ENCODE measurements at places on chromosomes 6 and 20. TPM values are rescaled to one million over a fixed set of nuclear protein-coding genes. Genes with fewer than 3 reads are reported as not detected.

GRCh38 chr20:63128367-63128766 lies 87.6 kb downstream of the YTHDF1 start:
- H3K27ac ChIP-seq: no peak overlapping the region
- H3K27me3 ChIP-seq: peaks cover 5% of the 10 kb centered on the region
- no peaks in the 10 kb centered on the region for H3K36me3 ChIP-seq
- no peaks in the 10 kb centered on the region for H3K4me1 ChIP-seq
- H3K4me3 ChIP-seq: no peak overlapping the region
- DNase-seq: peak; percentile 34

- H3K4me3 ChIP-seq: no peak overlapping the region
- no peaks in the 10 kb centered on the region for H3K27me3 ChIP-seq
- no peak for DNase-seq
These were observed 4.4 kb upstream of the TUBB1 start for GRCh38 chr20:59014680-59015389.

- no peak overlapping the region for H3K4me3 ChIP-seq
- no peaks in the 10 kb centered on the region for H3K4me1 ChIP-seq
- no peaks in the 10 kb centered on the region for H3K36me3 ChIP-seq
- no peak for DNase-seq
- H3K27ac ChIP-seq: no peak overlapping the region
These were observed 535.4 kb downstream of the EPM2A start for GRCh38 chr6:145199961-145200360.

GRCh38 chr6:129661536-129662405 lies 48.2 kb downstream of the ARHGAP18 start:
- no peak overlapping the region for H3K4me3 ChIP-seq
- no peaks in the 10 kb centered on the region for H3K27me3 ChIP-seq
- no peak for DNase-seq
- no peak overlapping the region for H3K27ac ChIP-seq

GRCh38 chr20:20024942-20025341 lies 7.8 kb downstream of the NAA20 start:
- no peaks in the 10 kb centered on the region for H3K27me3 ChIP-seq
- DNase-seq: no peak
- no peaks in the 10 kb centered on the region for H3K4me1 ChIP-seq
- H3K27ac ChIP-seq: no peak overlapping the region

- DNase-seq: peak; percentile 89
- no peak overlapping the region for H3K4me3 ChIP-seq
- H3K27ac ChIP-seq: no peak overlapping the region
- peaks cover 25% of the 10 kb centered on the region for H3K36me3 ChIP-seq
These were observed 32.3 kb downstream of the ELOVL2 start for GRCh38 chr6:11011787-11012234.

Gene MMP24
- 0.82 TPM for total RNA-seq
